ENCODE measurements at places on chromosomes 4 and X.
A peak's percentile ranks its signal among the peaks of the same experiment; 100 is the strongest.

GRCh38 chr4:7299010-7299907, 106.9 kb downstream of the SORCS2 start:
- DNase-seq: no peak

GRCh38 chr4:83305187-83305586, 20.6 kb upstream of the COQ2 start:
- no peak for DNase-seq

- no peak for DNase-seq
Observed at GRCh38 chr4:80058740-80059139, 14.3 kb downstream of the ANTXR2 start.

- no peak for DNase-seq
Observed at GRCh38 chrX:123830309-123830708, 29.5 kb upstream of the XIAP start.

- DNase-seq: no peak
Observed at GRCh38 chrX:17710871-17711301, 26.4 kb upstream of the SCML1 start.

GRCh38 chr4:112327965-112328733, 31.0 kb downstream of the ALPK1 start:
- peak; percentile 18 for DNase-seq

- DNase-seq: no peak
Observed at GRCh38 chr4:125352521-125352920, 37.8 kb downstream of the FAT4 start.

DNA sequence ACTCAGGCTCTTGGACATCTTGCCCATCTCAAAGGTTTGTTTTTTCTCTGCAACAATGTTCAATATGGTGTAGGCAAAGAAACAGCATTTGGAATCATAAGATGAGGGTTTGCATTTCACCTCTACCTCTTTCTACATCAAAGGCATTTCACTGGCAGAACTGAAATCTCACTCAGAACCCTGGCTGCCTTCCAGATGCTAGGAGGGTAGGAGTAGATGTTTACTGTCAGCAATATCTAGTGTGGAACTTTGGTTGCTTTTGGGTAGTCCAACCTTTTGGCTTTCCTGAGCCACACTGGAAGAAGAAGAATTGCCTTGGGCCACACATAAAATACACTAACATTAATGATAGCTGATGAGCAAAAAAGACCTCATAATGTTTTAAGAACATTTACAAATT, 297.0 kb upstream of the KLF3 start:
- no peak for DNase-seq

DNA sequence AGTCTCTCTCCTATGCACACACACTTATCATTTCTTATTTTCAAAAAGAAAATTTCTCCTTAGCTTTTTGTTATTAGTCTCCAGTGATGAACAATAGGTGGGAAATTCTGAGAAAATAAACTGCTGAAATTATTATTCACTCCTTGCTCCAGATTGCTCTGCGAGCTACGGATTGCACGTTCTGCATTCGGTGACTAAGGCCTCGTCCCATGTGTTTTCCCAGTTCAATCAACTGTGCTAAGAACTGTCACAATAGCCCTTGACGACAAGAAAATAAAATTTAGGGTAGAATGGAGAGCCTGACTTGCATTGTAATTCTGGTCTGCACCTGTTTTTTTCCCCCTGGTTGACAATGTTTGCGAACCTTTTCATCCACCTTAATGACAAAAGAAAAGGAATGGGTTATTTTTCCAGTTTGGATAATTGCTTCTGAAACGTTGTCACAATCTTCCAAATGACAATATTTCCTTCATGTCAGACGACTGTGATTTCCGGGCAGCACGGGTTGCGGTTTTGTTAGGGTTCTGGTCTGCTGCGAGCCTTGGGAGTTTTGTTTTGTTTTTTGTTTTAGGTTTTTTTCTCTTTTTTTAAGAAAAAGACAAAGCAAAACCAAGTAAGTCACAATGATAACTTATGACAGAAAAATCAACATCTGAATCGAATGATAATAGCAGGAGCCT, 124.5 kb upstream of the NOCT start:
- peak; percentile 43 for DNase-seq

DNA sequence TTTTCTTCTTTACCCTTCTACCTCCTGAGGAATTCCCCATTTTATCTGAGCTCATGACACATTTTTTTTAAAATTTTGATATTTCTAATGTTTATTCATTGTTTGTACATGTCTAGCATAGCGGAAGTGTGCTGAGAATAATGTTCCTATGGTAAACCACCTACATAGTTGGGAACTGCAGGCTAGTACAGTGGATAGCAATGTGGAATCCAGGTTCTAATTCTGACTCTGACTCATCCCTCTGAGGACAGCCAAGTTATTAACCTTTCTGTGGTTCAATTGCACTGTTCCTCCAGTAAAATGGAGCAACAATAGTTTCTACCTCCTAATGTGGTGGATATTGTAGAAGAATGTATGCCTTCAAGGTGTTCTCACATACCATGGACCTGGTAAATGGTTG, 20.6 kb upstream of the APELA start:
- DNase-seq: no peak

- DNase-seq: no peak
Observed at GRCh38 chrX:72392042-72392441, 86.3 kb upstream of the CITED1 start.

GRCh38 chrX:154057791-154058190, 38.1 kb upstream of the IRAK1 start:
- DNase-seq: no peak

DNA sequence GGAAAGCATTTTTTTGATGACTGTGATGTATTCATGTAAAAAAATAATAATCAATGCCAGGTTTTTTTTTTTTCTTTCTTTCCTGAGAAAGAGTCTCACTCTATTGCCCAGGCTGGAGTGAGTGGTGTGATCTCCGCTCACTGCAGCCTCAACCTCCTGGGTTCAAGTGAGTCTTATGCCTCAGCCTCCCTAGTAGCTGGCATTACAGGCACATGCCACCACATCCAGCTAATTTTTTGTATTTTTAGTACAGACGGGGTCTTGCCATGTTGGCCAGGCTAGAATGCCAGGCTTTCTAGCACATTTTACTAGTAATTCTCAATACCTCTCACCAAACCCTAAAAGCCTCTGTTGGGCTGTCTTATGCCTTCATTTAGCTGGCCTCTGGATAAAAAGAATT, 25.7 kb downstream of the GPM6B start:
- no peak for DNase-seq

GRCh38 chr4:155712846-155713245, 46.0 kb upstream of the GUCY1B1 start:
- no peak for DNase-seq

DNA sequence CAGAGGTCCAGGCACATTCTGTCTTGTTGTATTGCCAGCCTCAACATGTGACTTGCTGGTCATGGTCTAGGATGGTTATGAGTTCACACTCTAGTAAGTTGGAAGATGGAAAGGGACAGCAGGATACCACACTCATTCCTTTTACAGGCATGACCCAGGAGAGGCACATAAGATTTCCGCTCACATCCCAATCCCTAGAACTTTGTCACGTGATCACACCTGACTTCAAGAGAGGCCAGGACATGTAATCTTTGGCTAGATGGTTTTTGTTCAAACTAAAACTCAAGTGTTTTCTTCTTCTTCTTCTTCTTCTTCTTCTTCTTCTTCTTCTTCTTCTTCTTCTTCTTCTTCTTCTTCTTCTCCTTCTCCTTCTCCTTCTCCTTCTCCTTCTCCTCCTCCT, 53.4 kb upstream of the ARX start:
- DNase-seq: no peak

DNA sequence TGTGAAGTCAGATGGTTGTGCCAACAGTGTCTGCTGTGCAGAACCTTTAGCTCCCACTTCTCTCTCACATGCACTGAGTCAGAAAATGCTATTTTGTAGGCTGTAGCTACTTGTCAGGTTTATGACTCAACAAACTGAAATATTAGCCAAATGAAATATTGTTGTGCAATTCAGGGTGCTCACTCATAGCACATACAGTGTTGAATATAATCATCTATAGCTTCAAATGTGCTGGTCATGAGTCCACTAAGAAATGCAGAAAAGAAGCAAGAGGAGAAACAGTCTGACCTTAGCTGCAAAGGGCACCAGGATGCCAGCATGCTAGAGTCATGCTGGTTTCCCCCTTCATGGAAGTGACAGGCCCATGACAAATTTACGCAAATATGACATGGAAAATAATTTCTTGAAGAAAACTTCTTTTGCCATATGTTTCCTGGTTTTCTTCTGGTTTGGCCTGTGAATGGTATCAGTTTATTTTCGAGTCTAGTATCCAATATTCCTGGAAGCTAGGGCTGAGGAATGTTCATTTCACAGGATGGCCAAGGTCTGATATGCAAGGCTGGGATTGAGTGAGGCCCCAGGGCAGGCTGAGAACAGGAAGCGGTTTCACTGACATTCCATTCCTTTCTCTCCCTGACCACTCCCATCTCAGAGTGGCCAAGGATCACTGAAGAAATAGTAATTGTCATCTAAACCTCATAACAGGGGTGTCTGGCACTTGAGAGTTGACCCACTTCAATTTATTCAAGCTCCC, 10.3 kb upstream of the CXCL2 start:
- DNase-seq: no peak

- no peak for DNase-seq
Observed at GRCh38 chr4:150345207-150345744, 236.7 kb upstream of the MAB21L2 start.

GRCh38 chr4:41303372-41304118, 46.8 kb downstream of the UCHL1 start:
- no peak for DNase-seq

DNA sequence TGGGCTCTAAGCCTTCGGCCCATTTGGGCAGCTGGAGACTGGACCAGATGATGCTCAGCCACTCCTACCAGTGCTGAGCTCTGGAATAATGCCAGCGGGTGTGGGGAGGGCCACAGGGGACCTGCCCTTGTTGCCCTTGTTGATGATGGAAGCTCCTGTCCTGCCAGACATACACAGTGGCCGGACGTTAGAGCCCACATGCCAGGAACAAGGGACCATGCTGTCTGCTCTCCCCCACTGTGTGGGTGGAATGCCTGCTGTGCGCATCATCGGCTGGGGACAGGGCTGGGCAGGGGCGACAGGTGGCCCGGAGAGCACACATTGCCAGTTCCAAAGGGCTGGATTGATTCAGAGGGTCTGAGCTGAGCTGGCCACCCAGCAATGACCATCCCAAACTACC, 2.0 kb downstream of the ABLIM2 start:
- DNase-seq: no peak

DNA sequence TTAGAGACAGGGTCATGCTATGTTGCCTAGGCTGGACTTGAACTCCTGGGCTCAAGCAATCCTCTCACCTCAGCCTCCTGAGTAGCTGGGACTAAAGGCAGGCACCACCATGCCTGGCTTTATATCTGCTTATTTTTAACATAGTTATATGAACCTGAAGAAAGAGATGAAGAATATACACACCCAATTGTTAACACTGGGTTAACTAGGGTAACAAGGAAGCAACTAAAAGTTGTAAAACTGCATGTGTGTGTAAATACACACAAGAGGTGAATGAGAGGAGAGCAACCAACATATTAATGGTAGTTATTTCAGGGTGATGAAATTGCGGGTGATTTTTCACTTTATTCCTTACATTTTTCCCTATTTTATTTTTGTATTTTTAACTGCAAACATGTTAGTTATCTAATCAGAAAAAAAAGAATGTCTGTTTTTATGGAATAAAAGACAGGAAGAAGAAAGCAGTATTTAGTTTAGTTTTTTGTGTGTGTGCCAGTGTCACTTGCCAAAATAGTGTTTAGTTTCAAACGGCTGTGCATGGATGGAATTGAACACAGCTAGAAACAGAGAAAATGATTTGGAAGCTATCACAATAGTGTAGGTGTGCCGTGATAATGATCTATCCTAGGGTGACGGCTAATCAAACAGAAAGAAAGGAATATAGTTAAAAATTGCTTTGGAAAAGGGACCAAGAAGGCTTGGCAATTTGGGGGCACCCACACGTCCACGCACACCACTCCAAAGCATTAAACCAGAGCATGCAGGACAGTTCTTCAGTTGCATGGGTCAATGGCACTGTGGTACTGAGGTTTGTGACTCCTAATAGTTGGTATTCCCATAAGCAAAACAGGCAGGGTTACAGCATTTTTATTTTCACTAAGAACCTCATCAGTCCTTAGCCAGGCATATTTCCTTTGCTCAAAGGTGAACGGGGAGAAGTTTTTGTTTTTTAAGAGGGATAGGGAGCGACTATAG, 89.1 kb upstream of the KLHL13 start:
- DNase-seq: no peak

GRCh38 chr4:78951862-78952472, 12.7 kb upstream of the PAQR3 start:
- peak; percentile 37 for DNase-seq

DNA sequence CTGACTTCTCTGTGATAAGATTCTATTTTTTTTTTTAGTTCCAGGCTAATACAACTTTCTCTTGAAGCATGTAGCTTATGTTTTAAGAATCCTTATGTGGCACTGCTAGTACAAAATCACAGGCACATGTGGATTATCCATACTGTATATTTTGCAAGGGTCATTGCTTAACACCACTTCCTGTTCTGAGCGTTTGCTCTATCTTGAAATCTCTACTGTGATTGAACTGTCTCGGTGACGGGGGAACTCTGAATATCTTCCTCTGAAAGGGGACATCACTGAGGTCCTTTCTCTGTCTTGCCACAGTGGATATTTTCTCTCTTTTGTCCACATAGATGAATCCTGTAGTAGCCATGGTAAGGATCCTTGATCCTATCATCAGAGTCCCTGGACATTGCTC, 2.1 kb upstream of the WFS1 start:
- no peak for DNase-seq

DNA sequence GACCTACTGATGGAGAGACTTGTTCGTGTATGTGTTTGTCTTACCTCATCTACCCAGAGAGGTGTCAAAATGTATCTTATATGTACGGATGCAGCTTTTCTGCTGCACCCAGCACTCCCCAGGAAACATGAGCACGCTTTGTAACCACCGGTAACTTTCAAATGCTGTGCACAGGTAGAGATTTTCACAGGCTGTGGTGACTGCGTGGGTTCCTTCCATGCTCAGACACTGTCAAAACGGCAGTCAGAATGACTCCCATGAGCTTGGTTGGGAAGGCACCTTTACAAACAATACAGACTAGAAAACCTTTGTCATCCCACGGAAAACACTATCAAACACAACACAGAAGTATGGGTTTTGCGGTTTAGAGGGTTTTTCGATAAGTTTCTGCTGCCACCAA, 28.2 kb downstream of the F11 start:
- no peak for DNase-seq

DNA sequence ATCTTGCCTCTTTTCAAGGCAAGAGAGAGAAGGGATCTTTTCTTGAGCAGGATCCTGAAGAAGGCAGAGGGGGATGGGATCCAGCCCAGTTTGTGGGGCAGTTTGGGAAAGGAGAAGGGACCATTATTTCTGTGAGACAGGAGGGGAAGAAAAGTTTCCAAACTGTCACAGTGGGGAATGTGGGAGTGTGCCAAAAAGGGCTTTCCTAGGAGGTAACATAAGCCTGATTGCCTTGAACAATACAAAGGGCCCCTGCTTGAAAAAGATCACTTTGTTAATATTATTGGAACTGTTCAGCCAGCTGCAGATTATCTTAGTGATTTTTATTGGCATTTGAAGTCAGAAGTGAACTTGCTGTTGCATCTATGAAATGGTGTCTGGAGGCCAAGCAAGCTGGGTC, 55.2 kb downstream of the MTM1 start:
- no peak for DNase-seq
